ENCODE measurements at places on chromosomes 2 and 18. TPM values are rescaled to one million over a fixed set of nuclear protein-coding genes. Genes with fewer than 3 reads are reported as not detected.

Gene TUBB8B
- total RNA-seq: not detected

DNA sequence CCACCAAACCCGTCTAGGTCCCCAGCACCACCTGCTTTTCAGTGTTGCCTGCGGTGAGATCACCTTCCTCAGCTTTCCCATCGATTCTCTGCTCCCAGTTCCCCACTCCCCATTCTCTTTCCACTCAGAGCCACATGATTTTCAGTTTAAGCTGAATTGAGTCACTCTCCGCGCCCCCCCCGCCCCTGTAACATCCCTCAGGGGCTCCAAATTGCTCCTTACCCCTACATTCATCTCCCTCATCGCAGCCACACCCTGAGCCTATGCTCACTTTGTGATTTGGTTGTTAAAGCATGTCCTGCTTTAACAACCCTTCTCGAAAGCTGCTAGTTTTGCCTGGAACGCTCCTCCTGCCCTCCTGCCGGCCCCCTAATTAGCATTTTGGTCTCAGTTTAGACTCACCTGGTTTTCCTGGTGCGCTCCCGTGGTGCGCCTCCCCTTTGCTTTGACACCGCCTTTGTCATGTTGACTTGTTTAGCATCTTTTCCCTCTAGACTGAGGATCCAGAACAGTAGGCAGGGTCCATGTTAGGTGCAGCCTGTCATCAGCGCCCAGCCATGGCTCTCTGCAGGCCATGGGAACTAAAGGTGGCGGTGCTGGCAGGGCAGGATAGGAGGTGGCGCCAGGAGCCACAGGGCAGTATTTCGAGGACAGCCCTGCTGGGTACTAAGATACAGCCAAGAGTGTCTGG is 60.8 kb downstream of the ST3GAL5 start:
- DNase-seq: no peak

Gene FAM110C
- 49.9 TPM for total RNA-seq

Gene SERPINB11
- total RNA-seq: not detected

- no peak for DNase-seq
These were observed 66.1 kb upstream of the NXPH2 start for GRCh38 chr2:138846216-138846821.

Gene DLX1
- 1.4 TPM for total RNA-seq

Gene SPC25
- not detected for total RNA-seq

DNA sequence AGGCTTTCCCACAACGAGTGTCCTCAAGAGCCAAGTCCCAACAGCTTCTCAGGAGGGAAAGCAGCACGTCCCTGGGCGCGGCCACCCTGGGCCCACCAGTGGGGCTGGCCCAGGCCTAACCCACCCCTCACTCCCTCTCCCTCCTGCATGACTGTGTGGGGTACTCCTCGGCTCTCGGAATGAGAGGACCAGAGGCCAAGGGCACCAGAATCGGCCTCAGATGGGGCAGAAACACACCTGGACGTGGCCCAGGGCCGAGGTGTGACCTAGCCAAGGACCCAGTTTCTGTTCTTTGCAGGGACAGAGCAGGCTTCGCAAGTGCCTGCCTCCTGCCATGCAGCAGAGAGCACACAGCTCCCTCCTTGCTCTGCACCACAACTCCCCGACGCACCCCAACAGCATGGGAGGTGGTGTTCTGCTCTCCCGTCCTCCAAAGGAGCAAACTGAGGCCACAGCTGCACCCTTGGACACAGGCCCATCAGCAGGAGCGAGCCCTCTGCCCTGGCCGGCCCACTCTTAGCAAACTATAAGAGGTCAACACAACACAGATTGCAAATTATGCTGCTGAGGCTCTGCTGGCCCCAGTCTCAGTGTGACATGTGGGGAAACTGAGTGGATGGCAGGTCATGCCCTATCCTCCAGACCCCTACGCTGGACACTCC is 19.7 kb downstream of the HS6ST1 start:
- DNase-seq: no peak

Gene KCNK3
- not detected for total RNA-seq

- no peak for DNase-seq
These were observed 63.1 kb upstream of the MCFD2 start for GRCh38 chr2:46978723-46979122.

GRCh38 chr2:54143780-54144179 is 28.4 kb downstream of the ACYP2 start:
- DNase-seq: no peak

DNA sequence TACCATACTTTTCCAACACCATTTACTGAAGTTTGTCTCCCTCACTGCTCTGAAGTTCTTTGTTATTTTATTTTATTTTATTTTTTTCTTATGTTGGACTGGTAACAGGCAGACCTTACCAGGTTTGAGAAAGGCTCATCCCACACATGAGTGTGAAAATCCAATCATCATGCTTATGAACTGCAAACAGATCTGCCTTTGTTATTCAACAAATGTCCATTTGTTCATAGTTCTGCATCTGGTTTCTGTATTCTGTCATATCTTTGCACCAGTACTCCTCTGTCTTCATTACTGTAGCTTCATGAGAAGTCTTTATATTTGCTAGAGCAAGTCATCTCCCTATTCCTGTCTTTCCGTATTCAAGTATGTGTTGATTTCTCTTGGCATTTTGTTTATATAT is 5.3 kb downstream of the RNU2-63P start:
- DNase-seq: no peak

Gene ZNF521
- 4.7 TPM for total RNA-seq

GRCh38 chr2:188473306-188473705 is 181.6 kb downstream of the GULP1 start:
- DNase-seq: no peak

DNA sequence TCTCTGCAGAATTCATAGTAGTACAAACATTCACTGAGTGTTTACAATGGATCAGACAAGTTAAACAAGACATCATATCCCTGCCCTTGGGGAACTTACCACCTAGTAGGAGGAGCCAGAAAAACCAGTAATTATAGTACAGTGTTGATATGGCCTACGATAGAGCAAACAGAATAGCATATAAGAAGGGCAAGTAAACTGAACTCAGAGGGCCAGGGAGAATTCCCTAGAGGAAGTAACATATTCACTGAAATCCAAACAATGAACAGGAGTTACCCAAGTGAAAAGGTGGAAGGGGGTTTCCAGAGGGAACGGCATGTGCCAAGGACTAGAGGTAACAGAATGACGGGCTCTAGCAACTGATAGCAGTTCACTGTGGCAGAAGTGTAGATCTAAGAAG is 34.1 kb downstream of the NHEJ1 start:
- no peak for DNase-seq
